CD4-positive, alpha-beta T cell treated with Interleukin-17A for 4 hours (primary cell): ENCODE measurements at places on chromosomes 11 and 22.

DNA sequence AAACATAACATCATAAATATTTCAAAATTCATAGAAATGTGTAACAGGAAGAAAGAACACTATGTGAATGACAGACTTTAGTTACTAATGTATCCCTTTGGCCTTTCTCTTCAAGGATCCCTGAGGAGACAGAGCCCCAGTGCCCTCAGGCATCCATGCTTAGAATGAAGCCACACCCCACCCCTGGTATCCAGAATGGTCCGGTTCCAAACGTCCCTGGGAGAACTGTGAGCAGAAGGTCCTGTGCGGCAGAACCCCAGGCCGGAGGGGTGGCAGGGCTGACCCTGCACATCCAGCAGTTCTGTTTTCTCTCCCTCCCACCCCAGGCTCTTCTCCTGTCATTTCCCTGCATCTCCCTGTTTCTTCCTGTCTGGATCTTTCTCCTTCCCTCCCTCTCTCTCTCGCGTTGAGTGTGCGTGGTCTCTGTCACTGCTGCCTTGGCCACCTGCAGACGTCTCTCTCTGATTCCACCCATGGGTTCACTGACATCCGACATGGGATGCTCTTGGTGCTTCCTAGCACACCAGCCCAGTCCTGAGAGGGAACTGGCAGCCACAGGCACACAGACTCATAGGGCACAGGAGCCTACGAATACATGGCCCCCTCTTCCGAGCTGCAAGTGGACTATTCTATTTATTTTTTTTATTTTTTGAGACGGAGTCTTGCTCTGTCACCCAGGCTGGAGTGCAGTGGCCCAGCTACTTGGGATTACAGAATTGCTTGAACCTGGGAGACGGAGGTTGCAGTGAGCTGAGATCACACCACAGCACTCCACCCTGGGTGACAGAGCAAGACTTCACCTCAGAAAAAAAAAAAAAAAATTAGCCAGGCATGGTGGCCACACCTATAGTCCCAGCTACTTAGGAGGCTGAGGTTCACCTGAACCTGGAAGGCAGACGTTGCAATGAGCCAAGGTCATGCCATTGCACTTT lies 5.7 kb downstream of the RFPL1 start:
- no peak for DNase-seq

DNA sequence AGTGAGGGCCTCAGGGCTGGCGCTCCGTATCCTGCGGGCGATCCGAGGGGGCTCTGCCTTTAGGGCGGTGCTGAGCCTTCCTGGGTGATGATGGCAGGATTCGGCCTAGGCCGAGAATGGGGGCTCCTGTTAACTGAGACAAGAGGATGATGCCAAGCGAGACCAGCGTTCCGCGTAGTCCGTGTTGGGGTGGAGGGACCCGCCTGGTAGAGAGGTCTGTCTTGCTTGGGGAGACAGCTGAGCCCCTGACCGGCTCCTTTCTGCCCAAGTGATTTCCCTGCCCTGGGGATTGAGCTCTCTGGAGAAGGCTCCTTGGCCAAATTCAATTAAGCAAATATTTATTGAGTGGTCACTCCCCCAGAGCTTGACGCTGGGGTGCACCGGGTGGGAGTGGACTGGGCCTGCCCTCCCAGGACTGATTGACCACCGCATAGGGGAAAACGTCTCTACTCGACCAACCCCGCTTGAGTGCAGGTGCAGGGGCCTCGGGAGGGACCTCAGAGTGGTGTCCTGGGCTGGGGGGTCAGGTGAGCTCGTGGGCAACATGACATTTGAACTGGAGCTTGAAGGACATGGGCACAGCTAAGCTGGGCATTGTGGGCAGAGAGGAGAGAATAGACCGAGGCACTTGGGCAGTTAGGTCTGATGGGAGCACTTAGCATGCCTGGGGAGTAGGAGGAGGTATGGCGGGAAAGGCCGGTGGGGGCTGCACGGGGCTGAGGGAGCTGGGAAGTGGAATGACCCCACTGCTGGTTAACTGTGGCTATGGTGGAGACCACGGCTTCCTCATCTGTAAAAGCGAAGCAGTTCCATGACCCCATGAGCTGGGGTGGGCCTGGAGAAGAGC lies 1.1 kb downstream of the GNAZ start:
- DNase-seq: peak; percentile 9

GRCh38 chr11:120977266-120978137 lies 46.4 kb upstream of the TBCEL start:
- no peak for DNase-seq

DNA sequence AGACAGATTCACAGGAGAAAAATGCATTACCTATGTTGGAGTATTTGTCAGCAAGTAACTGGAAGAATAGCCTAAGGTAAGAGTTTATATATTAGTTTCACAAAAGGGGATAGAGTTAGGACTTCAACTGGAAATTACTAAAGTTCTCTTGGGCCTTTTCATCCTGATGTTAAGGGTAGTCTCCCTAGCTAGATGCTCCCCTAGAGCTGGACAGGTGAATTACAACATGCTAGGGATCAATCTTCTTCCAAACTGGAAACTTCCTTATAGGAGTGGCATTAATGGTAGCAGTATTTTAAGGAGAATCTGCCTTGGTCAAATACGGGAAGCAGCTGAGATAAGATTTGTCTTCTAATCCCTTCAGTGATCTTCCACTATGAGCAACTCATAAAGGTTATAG lies 632.8 kb upstream of the RAG2 start:
- DNase-seq: no peak

DNA sequence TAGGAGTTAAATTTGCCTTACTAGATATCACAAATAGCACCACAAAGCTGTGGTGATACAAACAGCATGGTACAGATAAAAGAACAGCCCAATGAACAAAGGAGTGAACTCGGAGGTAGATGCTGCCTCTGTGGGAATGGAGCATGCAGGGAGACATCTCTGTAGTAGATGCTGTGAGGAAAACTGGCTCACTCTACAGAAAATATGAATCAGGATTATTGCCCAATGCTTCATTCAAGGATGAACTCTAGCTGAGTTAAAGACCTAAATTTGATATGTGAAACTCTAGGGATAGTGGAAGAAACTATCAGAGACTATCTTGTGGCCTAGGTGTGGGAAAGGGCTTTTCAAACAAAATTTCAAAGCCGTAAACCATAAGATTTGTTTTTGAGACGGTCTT lies 15.3 kb upstream of the CAPN5 start:
- DNase-seq: no peak

DNA sequence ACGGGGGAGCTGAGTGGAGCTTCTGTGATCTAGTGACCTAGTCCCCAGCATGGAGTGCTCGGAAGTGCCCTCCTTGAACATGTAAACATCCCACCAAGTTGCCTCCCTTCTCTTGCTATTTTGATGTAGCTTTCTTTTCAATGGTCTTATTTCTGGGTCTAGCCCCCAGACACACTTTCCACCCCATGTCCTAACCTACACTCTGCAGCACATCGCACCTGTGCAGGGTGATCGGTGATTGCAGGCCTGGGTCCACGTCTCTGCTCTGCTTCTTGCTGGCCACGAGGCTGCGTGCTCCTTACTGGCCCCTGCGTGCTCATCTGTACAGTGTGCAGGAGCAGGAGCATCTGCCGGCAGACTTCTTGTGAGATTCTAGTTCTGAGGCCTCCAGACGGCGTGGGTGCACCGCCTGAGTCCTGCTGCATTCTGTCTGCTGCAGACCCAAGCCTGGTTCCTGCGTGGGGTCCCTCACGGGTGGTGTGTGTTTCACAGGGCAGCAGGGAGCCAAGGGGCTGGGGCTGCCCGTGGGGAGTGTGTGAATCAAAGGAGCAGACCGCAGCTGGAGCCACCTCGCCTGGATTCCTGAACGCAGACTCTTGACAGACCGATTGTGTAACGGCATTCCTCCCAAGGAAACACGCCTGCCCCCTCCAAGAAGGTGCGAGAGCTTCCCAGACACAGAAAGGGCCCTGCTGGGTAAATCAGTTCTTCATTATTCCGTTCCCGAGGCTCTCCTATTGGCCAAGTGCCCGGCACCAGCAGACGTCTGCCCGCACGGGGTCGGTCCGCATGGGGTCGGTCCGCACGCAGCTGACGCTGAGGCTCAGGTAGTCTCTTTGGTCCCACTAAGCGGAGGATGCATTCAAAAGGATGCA lies 44.4 kb upstream of the MYEOV start:
- no peak for DNase-seq

- no peak for DNase-seq
These were observed 723 bp downstream of the CCDC89 start for GRCh38 chr11:85685125-85685819.
